ENCODE measurements at places on chromosomes 12 and 14.

- no peak for ATAC-seq
Observed at GRCh38 chr14:88877192-88877591, 52.7 kb downstream of the TTC8 start.

DNA sequence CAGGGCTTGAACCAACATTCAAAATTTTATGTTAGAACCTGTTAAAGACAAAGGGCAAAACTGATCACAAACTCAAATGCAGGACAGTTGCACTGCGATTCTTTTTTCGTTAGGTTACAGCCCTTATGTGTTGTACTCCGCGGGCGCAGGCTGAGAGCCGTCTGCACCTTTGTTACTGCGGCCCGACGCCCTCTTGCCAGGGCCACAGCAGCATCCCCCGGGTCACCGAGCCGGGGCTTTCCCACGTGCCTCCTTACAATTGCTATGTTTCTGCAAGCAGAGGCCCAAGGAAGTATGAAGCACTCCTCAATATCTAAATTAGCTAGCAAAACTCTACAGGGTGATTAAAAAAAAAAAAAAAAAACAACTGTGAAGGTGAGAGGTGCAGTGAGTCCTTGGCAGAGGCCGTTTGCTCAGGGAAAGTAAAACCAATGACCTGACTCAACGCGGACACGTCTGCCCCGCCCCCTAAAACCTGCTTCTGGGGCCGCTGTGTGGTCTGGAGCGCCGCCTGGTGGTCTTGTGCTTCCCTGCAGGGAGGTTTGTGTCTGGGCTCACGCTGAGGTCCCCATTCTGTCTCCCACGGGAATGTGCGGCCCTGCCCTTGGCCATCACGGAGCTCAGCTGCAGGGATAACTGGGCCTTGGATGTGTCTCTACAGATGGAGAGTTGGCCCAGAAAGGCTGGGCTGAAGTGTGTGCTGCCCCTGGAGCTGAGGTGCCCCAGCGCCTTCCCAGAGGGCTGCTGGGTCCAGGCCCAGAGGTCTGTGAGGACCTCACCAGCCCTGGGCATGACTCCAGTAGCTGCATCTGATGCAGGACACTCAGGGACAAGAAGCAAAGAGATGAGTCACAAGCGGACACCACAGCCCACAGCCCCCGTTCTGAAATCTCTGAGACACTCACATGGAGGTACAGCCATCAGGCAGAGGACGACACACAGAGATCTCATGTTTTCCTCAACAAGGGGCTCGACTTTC is 418.5 kb downstream of the TMEM121 start:
- peak; percentile 77 for ATAC-seq

DNA sequence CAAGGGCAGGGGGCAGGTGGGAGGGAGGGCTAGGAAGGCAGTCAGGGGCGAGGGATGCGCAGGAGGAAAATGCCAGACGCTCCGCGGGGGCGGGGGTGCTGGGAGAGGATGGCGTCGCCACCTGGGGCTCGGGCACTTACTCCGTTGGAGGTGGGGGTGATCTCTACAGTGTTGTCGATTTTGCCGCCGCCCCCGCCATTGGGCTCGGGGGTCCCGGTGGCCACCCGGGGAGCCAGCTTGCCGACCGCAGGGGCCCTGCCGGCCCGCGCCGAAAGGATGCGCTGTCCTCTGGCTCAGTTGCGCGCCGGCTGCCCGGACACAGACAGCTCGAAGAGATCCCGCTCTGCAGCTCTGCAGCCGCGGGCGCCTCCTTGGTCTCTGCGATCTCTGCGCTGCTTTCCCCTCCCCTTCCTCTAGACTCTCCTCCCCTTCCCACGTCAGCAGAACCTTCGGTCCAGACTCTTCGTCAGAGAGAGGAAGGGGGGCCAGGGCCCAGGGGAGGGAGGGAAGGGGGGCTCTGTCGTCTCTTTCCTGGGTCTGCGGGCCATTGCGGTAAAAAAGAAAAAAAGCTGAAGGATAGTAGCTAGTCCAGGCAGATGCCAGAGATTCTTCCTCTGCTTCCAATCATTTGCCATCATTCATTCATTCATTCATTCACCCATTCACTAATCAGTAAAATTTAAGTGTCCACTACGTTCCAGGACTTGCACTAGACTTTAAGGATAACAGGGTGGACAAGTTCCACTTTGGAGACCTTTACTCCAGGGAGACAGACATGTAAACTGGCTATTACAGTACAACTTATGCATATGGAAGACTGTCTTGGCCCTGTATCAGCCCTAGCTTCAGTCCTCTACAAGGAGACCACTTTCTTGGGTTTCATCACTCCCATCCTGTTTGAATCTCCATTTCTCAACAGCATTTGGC is at the start of gene SLC22A17:
SLC22A17 (minus strand) TSS at position 382 of the 927 bp plus-strand sequence.
- peak; percentile 67 for ATAC-seq

GRCh38 chr12:109092497-109093021 is 713 bp downstream of the ALKBH2 start:
- no peak for ATAC-seq

DNA sequence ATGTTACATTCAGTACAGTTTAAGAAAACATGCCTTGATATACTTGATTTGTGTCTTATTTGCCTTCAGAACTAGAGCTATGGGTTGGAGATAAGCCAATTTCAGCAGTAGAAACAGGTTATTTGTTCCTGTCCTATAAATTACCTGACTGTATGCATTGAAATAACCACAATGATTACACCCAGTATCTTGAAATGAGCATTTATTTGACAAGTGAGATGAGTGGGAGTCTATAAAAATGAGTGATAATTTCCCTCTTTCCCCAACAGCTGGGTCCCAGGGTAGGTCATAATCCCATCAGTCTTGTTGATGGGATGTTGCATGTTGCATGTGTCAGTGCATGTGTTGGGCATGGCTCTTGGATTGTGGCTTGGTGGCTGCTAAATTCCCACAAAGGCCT is 3.7 kb downstream of the TAS2R42 start:
- no peak for ATAC-seq

DNA sequence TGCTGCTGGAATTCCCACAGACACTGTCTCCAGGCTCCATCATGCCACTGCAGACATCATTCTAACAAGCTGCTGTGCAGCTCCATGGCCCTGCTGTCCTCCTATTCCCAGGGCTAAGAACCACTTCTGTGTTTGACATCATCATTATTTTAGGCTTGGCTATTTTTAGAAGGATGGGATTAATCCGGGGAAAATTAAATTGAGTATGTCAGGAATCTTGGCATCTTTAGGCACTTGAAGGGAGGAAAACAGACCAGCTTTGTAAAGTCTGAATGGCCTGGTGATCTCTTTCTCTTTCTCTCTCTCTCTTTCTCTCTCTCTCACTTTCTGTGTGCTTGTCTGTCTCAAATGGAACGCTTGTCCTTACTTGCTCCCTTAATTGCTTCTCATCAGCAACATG is 568.3 kb upstream of the FLRT2 start:
- ATAC-seq: no peak

GRCh38 chr14:43165651-43166050 is 1341.4 kb downstream of the FSCB start:
- ATAC-seq: no peak

- no peak for ATAC-seq
Observed at GRCh38 chr12:71445071-71445470, 5.5 kb downstream of the LGR5 start.

- no peak for ATAC-seq
Observed at GRCh38 chr14:94424371-94424770, 28.2 kb downstream of the SERPINA11 start.

- no peak for ATAC-seq
Observed at GRCh38 chr12:89156862-89157262, 195.4 kb downstream of the DUSP6 start.

GRCh38 chr12:6771091-6771495 is 1.2 kb upstream of the LAG3 start:
- no peak for ATAC-seq

DNA sequence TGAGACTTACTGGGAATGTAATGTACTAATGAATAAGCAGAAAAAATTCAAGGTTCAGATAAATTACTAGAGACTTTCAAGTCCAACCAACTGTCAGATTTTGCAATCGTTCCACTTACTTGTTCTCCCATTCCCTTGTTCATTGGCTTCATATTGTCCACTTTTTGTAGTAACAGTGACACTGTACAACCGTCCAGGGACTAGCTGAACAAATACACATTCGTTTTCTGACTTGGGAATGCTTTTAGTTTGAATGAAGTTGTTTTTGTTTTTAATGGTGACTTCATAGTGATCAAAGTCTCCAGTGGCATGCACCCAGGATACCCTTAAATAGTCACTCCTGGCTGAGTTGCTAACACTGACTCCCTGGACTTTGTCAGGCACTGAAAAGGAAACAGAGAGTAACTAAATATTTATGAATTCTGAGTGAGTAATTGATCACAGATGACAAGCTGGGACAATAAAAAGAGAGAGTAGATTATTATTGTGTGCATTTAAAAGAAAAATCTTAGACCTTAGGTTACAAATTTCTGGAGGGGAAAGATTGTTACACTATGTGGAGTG is 65.4 kb downstream of the PTPRB start:
- no peak for ATAC-seq

DNA sequence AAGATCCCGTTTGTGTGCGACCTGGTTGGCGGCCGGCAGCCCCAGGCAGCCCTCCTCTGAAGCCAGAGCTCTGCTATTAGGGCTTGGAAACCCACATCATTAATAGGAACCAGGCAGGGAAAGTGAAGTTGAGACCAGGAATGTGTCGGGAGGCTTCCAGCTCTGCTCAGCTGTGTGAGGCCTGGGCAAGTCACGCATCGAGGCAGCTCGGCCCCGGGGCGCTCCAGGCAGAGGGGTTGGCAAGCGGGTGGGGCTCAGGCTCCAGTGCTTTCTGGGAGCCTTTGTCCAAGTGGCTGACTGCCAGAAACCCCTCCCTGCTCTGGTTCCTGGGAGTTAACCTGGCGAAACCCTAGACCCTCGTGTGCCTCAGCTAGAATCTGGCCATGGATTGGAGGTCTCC is 1151.7 kb downstream of the VRK1 start:
- ATAC-seq: no peak

- no peak for ATAC-seq
Observed at GRCh38 chr12:126953365-126953889, 1313.5 kb upstream of the TMEM132C start.

- ATAC-seq: no peak
Observed at GRCh38 chr12:50276912-50277671, 6.2 kb downstream of the LIMA1 start.

DNA sequence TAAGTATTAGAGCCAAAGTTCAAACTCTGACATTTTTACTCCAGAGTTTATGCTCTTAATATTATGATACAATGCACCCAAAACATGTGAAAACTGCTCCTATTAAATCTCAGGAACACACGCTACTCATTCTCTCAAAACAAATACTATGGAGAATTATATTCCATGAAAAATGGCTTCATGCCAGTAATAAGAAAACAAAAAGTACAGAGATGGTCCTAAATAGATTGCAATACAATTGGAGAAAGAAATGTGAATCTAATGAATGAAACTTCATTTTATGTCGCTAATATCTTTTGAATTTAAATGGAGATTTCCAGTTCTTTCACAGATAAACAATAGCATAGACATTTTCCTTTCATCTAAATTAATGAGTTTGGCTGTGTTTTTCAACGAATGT is 384.3 kb downstream of the ADAMTS20 start:
- ATAC-seq: no peak

DNA sequence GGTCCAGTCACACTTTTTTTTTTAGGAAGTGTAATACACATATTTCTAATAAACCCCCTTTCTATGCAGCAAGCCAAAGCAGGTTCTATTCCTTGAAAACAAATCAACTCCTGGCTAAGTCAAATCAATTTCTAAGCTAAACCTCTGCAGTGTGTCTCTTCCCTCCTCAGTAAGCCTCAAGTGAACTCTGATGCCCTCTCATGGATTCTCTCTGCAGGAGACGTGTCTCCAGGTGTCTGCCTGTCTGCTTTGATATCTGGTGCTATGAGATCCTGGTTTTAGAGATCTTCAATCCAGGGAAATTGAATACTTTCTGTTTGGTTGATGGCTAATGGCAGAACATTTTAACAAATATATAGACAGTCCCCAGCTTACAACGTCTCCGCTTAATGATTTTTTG is 791.7 kb downstream of the AACS start:
- ATAC-seq: no peak

DNA sequence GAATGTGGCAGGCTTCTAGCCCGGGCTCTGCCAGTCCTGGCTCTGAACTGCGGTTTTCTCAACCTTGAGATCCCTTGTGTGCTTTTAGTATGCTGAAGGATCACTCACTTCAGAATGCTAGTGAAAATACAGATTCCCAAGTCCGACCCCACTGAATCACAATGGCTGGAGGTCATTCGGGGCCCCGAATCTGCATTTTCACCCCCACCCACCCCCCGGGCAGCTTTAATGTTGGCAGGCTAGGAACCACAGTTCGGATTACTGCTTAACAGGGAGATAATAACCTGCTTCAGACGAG is 573 bp upstream of the SUSD6 start:
- no peak for ATAC-seq

DNA sequence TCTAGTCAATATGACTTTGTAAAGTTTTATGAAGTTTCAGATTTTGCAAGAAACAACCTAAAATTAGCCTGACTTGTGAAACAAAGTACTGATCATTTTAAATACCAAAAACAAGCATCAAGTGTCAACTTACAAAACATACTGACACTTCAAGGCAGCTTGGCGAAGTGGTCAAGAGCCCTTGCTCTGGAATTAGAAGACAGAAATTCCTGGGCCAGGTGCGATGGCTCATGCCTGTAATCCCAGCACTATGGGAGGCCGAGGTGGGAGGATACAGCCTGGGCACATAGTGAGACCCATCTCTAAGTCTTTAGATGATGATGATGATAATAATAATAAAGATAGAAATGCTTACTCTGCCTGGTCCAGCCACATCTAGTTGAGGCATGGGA is 45.4 kb upstream of the NR2C1 start:
- ATAC-seq: no peak

DNA sequence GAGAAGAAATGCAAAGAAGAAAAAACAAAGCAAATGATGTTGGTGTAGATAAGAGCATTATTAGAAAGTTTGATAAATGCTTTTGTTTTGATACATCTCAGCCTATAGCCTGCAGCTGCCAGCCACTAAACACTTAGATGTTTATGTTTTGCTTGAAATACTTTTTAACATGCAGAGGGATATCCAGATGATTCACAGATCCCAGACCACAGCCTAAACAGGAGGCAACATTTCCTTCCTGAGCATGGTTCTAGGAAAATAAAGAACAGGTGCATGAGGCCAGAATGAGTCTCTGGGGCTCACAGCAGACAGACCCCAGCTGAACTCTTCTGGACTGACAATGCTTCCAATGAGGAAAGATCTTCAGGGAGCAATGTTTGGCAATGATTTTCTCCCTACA is 103.7 kb upstream of the EEA1 start:
- no peak for ATAC-seq

DNA sequence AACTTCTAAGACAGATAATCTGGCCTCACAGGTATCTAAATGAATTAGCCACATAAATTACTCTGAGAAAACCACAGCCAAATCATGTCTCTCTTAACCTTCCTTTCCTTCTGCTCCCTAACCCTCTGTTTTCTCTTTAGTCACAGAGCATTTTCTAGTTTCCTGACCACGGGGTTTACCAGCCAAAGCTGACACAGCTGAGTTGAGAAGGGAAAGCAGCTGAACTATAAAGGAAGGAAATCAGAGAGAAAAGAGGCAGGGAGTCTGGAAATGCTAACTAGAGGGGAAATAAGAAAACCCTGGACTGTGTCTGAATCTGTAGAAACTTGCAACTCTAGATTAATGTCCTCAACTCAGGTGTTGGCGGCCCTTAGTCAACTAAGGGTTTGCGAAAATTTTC is 24.4 kb downstream of the ANKS1B start:
- ATAC-seq: no peak

- no peak for ATAC-seq
Observed at GRCh38 chr14:33676135-33676566, 274.7 kb downstream of the EGLN3 start.

- ATAC-seq: no peak
Observed at GRCh38 chr12:99959549-99960170, 25.1 kb downstream of the ANKS1B start.
